Nephron progenitor cell (in vitro differentiated cells): ENCODE measurements at places on chromosomes 4 and X.

GRCh38 chr4:14445882-14446281, 556.4 kb upstream of the CPEB2 start:
- no peaks in the 10 kb centered on the region for H3K36me3 ChIP-seq
- no peak overlapping the region for H3K4me3 ChIP-seq
- no peaks in the 10 kb centered on the region for H3K4me1 ChIP-seq
- H3K27me3 ChIP-seq, result peaks cover 3% of the 10 kb centered on the region

- peaks cover 33% of the 10 kb centered on the region for H3K36me3 ChIP-seq
- peak overlapping the region; percentile 96 for H3K4me3 ChIP-seq
- H3K27me3 ChIP-seq, result no peaks in the 10 kb centered on the region
- DNase-seq, result no peak
- peak overlapping the region; percentile 94 for H3K27ac ChIP-seq
Measured at GRCh38 chr4:99090481-99091215, 2.1 kb upstream of the ADH5 start.

GRCh38 chr4:71383984-71384383, 45.2 kb downstream of the SLC4A4 start:
- H3K36me3 ChIP-seq, result no peaks in the 10 kb centered on the region
- H3K27ac ChIP-seq, result no peak overlapping the region
- no peaks in the 10 kb centered on the region for H3K27me3 ChIP-seq
- no peak overlapping the region for H3K4me3 ChIP-seq
- H3K4me1 ChIP-seq, result peaks cover 6% of the 10 kb centered on the region

DNA sequence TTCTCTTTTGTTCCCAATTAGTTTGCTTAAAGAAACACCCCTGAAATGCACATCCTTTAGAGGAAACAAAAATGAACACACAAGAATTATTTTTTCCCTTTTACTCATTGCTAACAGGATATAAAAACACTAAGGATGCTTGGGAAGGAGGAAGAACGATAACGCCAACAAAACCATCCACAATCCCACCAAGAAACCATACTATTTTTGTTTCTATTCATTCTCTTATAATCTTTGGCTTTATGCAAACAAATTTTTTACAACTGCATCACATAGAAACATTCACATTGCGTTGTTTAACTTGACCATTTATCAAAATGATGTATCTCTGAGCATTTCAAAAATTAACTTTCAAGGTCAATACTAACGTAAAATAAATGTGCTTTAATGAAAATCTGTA, 12.0 kb downstream of the APBB2 start:
- no peak overlapping the region for H3K27ac ChIP-seq
- peaks cover 7% of the 10 kb centered on the region for H3K4me1 ChIP-seq
- H3K36me3 ChIP-seq, result no peaks in the 10 kb centered on the region
- peaks cover 15% of the 10 kb centered on the region for H3K27me3 ChIP-seq
- H3K4me3 ChIP-seq, result no peak overlapping the region

DNA sequence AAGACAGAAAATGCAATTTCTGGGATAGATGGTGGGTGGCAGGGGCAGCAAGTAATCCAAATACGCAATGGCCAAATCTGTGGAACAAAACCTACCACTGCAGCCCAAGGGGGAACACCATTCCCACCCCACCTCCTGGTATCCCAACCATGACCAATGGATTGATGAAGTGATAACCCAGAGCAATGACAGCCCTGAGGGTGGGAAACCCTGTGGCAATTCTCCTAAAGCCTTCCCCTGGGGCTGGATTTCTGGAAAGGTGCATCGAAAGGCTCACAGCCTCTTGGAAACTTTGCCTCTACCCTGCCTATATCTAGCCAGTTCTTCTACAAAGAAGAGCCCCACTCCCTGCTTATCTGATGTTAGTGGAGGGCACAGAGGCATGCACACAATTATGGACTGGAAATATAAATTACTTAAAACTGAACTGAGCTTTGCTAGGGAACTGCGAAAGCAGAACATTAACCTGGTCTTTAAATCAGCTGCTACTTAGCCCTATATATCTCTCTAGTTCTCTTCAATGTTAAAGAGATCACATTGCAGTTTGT, 59.9 kb upstream of the TXK start:
- H3K4me1 ChIP-seq, result peaks cover 48% of the 10 kb centered on the region
- peaks cover 3% of the 10 kb centered on the region for H3K27me3 ChIP-seq

- H3K4me1 ChIP-seq, result peaks cover 25% of the 10 kb centered on the region
- H3K27ac ChIP-seq, result no peak overlapping the region
- DNase-seq, result no peak
- H3K27me3 ChIP-seq, result no peaks in the 10 kb centered on the region
Measured at GRCh38 chr4:712093-712492, 6.5 kb downstream of the PCGF3 start.

- no peak for DNase-seq
- peaks cover 6% of the 10 kb centered on the region for H3K27me3 ChIP-seq
- H3K4me3 ChIP-seq, result no peak overlapping the region
- no peak overlapping the region for H3K27ac ChIP-seq
- H3K36me3 ChIP-seq, result no peaks in the 10 kb centered on the region
- H3K4me1 ChIP-seq, result no peaks in the 10 kb centered on the region
Measured at GRCh38 chr4:145414841-145415240, 66.8 kb upstream of the SMAD1 start.

- peaks cover 11% of the 10 kb centered on the region for H3K4me1 ChIP-seq
- H3K27me3 ChIP-seq, result peaks cover 3% of the 10 kb centered on the region
- H3K36me3 ChIP-seq, result no peaks in the 10 kb centered on the region
- no peak for DNase-seq
- no peak overlapping the region for H3K4me3 ChIP-seq
Measured at GRCh38 chr4:106583567-106583966, 215.0 kb upstream of the GIMD1 start.

DNA sequence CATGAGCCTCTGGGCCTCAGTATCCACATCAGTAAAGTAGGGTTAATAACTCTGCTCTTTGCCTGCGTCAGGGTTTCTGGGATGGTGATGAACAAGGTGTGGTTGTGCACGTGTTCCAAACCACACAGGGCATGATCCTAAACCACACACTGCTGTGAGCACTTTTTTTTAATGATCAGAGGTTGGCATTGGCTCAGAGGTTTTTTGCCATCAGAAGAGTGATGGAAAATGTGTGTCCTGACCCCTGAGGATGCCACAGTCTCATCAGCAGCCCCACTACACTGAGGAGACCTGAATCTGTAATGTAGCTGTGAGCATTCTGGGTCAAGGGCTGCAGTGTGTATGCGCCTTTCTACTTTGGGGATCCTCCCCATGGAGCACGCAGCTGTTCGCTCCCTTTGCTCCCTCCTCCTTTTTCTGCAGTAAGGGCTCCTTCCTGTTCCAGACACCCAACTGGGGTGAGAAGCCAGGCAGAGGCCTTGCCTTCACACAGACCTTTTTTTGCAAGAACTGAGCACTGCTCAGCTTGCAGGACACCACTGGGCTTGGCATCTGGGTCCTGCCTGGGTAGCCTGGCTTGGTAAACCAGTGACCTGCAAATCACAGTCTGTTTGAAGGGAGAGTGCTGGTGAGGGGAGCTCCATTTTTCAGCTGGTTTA, 87.5 kb downstream of the MAMLD1 start:
- peaks cover 6% of the 10 kb centered on the region for H3K4me1 ChIP-seq
- no peaks in the 10 kb centered on the region for H3K36me3 ChIP-seq
- no peaks in the 10 kb centered on the region for H3K27me3 ChIP-seq
- H3K4me3 ChIP-seq, result no peak overlapping the region

GRCh38 chr4:139316733-139317132, 14.5 kb upstream of the NDUFC1 start:
- H3K27ac ChIP-seq, result no peak overlapping the region
- H3K4me3 ChIP-seq, result no peak overlapping the region
- DNase-seq, result no peak
- peaks cover 91% of the 10 kb centered on the region for H3K36me3 ChIP-seq
- H3K27me3 ChIP-seq, result no peaks in the 10 kb centered on the region
- no peaks in the 10 kb centered on the region for H3K4me1 ChIP-seq

GRCh38 chr4:78336093-78336943, 215.3 kb upstream of the ANXA3 start:
- H3K4me3 ChIP-seq, result no peak overlapping the region
- H3K27me3 ChIP-seq, result no peaks in the 10 kb centered on the region
- DNase-seq, result no peak
- H3K27ac ChIP-seq, result no peak overlapping the region

GRCh38 chr4:83378419-83378818, 43.8 kb upstream of the HPSE start:
- no peaks in the 10 kb centered on the region for H3K4me1 ChIP-seq
- peaks cover 4% of the 10 kb centered on the region for H3K36me3 ChIP-seq
- H3K4me3 ChIP-seq, result no peak overlapping the region
- H3K27me3 ChIP-seq, result peaks cover 9% of the 10 kb centered on the region

DNA sequence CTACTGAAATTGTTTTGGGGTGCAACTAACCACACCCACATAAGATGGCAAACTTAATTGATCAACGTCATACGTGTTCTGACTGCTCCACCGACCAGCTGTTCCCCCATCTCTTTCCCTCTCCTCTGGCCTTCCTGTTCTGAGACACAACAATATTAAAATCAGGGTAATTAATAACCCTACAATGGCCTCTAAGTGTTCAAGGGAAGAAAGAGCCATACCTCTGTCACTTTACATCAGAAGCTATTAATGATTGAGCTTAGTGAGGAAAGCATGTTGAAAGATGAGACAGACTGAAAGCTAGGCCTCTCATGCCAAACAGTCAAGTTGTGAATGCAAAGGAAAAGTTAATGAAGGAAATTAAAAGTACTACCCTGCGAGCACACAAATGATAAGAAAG, 173.9 kb upstream of the FTHL17 start:
- DNase-seq, result no peak
- H3K4me3 ChIP-seq, result no peak overlapping the region
- no peaks in the 10 kb centered on the region for H3K4me1 ChIP-seq
- H3K27me3 ChIP-seq, result no peaks in the 10 kb centered on the region
- H3K36me3 ChIP-seq, result peaks cover 28% of the 10 kb centered on the region

GRCh38 chr4:169102026-169102425, 92.0 kb upstream of the CBR4 start:
- H3K4me3 ChIP-seq, result no peak overlapping the region
- H3K27ac ChIP-seq, result no peak overlapping the region
- DNase-seq, result no peak
- H3K36me3 ChIP-seq, result peaks cover 44% of the 10 kb centered on the region

DNA sequence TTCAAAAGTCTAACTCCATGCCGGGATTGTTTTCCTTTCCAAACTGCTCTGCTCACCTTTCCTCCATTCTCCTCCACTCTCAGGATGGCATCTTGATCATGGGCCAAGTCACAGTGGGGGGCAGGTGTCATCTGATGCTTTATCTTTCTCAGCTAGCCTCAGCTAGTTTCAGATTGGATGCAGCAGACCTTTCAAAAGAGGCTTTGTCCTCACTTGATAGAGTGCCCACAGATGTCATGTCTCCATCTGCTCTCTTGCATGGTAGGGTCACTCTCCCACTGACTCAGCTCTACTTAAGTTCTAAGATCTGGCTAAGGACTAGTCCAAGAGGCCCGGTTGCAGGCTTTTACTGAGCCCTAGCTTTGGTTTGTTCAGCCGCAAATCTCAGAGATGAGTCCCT, 341.8 kb upstream of the GALNT7 start:
- H3K27me3 ChIP-seq, result peaks cover 16% of the 10 kb centered on the region
- no peak overlapping the region for H3K27ac ChIP-seq

- H3K4me3 ChIP-seq, result no peak overlapping the region
- H3K36me3 ChIP-seq, result no peaks in the 10 kb centered on the region
- no peaks in the 10 kb centered on the region for H3K4me1 ChIP-seq
- H3K27ac ChIP-seq, result no peak overlapping the region
- H3K27me3 ChIP-seq, result no peaks in the 10 kb centered on the region
- DNase-seq, result no peak
Measured at GRCh38 chr4:172794307-172794703, 374.3 kb upstream of the GALNT7 start.

DNA sequence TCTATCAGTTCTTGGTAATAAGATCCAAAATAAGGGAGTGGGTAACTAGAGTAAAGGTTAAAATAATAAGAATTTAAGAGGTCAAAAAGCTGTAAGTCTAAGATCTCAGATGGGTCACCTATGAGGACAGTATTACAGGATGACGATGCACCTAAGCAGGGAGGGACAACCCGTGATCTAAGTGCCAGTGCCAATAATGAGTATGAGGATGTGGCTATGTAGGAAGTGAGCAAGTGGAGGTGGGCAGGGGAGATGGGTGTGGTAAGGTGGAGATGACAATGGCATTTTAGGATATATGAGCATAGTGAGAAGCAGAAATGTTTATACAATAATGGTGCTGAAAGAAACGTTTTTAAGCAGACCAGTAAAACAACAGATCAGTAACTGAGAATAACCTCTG, 19.3 kb downstream of the CCDC158 start:
- no peaks in the 10 kb centered on the region for H3K36me3 ChIP-seq
- peaks cover 15% of the 10 kb centered on the region for H3K27me3 ChIP-seq
- H3K27ac ChIP-seq, result no peak overlapping the region
- H3K4me1 ChIP-seq, result no peaks in the 10 kb centered on the region
- no peak overlapping the region for H3K4me3 ChIP-seq

DNA sequence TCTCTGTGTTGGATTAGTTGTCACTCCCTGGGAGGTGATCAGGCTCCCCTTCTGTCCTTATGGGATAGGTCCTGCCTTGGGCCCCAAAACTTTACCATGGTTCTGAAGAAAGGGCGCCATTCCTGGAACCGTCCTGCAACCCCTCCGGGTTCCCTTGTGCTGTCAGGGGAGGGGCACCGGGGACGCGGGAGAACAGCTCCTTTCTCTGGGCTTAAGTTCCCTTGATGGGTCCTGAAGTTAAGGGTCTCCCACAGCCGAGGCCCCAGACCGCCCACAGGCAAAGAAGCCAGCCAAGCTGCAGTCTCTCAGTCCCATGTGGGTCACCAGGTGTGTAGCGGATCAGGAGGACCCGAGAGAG, 44.8 kb downstream of the UGT2A3 start:
- H3K4me3 ChIP-seq, result peak overlapping the region; percentile 76
- peaks cover 4% of the 10 kb centered on the region for H3K27me3 ChIP-seq
- no peaks in the 10 kb centered on the region for H3K36me3 ChIP-seq
- no peak for DNase-seq

DNA sequence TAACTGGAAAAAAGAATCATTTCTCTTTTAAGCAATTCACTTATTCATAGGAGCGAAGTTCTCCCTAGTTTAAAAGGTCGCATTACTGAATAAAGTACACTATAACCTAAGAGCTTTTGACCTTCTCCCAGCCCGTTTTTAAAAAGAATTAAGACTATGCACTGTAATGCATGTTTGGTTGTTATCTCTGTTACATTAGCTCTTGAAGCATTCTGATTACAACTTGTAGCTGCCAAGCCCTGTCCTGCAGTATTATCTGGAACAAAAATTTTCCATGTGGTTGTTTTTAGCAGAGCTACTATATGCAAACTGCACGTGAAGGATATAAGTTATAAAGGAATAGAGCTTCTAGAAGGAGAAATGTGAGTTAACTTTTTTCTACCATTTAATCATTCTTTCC, 8.1 kb downstream of the GAB1 start:
- H3K4me1 ChIP-seq, result peaks cover 13% of the 10 kb centered on the region
- no peak overlapping the region for H3K4me3 ChIP-seq
- peaks cover 11% of the 10 kb centered on the region for H3K36me3 ChIP-seq
- H3K27ac ChIP-seq, result no peak overlapping the region
- no peaks in the 10 kb centered on the region for H3K27me3 ChIP-seq

- no peak overlapping the region for H3K27ac ChIP-seq
- H3K4me3 ChIP-seq, result no peak overlapping the region
- DNase-seq, result no peak
- peaks cover 25% of the 10 kb centered on the region for H3K27me3 ChIP-seq
- peaks cover 44% of the 10 kb centered on the region for H3K4me1 ChIP-seq
Measured at GRCh38 chr4:24778464-24779225, 16.7 kb upstream of the SOD3 start.

- H3K27me3 ChIP-seq, result peaks cover 96% of the 10 kb centered on the region
- peaks cover 28% of the 10 kb centered on the region for H3K4me1 ChIP-seq
- H3K4me3 ChIP-seq, result no peak overlapping the region
- H3K27ac ChIP-seq, result no peak overlapping the region
- peaks cover 19% of the 10 kb centered on the region for H3K36me3 ChIP-seq
- DNase-seq, result no peak
Measured at GRCh38 chr4:13540446-13541175, 3.7 kb downstream of the NKX3-2 start.
